HAP-1 (cell line): ENCODE measurements at places on chromosomes 11 and 22.

DNA sequence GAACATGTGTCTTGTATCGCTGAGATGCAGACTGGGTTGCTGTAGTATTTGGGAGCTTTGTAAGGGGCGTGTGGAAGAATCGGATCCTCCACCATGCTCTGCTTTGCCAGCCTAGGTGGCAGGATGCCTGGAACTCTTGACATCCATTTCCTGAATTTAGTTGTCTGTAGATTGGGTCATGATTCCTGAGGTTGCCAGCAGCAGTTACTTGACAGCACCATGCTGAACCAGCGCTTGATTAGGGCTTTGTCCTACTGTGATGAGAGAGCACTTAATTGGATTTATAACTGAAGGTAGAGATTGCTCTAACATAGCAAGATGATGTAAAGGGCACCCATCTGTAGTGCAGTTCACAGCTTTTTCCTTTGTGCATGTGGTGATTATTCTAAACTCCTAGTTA lies 75.6 kb upstream of the HORMAD2 start:
- DNase-seq = no peak

DNA sequence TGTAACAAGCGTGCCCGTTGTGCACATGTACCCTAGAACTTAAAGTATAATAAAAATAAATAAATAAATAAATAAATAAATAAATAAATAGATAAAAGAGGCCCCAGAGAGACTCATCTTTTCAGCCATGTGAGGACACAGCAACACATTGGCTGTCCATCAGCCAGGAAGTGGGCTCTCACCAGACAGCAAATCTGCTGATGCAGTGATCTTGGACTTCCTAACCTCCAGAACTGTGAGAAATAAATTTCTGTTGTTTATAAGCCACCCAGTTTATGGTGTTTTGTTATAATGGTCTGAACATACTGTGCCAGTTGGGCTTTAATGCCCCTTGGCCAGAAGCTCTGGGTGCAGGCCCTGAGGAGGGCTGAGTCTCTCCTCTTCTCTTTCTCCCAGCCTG lies 42.2 kb upstream of the CD44 start:
- no peak for DNase-seq

- no peak for DNase-seq
Observed at GRCh38 chr22:22519591-22519990, 479 bp downstream of the ZNF280A start.

GRCh38 chr11:85464283-85464682 lies 162.9 kb downstream of the DLG2 start:
- no peak for DNase-seq
